ENCODE measurements at places on chromosomes 2 and 18.

DNA sequence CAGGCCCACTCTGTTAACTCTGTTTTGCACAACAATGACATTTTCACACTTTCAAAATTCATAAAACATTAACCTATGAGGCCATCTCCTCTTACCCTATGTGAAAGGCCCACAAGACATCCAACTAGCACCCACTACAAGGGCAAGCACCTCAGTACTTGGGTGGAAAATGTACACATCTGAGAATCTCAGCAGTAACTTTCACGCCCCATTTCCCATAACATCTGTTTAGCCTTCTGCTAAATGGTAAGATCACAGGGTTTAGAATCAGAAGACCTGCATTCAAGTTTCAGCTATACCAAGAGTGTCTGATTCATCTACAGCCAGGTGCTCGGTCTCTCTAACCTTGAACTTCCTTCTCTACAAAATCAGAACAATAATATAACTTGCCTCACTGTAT, 89.2 kb downstream of the SP100 start:
- DNase-seq, result peak; percentile 41

- DNase-seq, result no peak
Observed at GRCh38 chr2:3301001-3301400, 76.6 kb downstream of the EIPR1 start.

DNA sequence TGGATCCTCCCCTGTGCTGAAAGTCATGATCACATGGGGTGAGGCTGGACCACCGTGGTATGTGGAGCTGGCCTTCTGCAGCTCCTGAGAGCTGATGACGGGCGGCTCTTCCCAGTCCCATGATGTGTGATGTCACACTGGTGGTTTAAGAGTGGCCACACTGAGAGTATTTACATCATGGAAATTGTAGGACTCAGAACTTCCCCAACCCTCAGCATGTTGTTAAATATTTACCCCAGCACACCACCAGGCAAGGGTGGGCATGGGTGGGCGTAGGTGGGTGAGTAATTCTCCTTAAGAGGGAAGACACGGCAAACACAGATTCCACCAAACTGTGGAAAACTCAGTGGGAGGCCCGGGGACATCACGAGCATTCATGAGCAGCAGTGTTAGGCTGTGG, 106.8 kb downstream of the ALPK2 start:
- DNase-seq, result no peak

- DNase-seq, result no peak
Observed at GRCh38 chr18:11990539-11990938, 9.2 kb downstream of the IMPA2 start.

- DNase-seq, result no peak
Observed at GRCh38 chr2:139529080-139529479, 748.9 kb upstream of the NXPH2 start.

DNA sequence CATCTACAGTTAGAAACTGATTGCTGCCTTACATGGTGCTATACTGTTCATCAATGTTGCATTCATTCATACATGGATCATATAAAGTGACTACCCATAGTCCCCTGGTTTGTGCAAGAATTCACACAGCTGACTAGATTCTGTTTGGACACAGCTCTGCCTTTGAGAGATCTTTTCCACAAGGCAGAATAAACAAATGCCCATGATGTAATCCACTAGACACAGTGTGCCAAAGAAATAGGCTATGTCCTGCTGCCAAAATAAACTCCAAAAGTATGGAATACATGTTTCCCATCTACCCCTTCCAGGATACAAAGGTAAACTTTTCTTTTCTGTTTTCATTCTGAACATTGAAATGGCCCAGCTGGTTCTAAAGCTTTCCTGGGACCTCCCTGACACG, 269.4 kb upstream of the CHAC2 start:
- DNase-seq, result no peak

GRCh38 chr2:169007941-169008340, 23.2 kb downstream of the ABCB11 start:
- no peak for DNase-seq

DNA sequence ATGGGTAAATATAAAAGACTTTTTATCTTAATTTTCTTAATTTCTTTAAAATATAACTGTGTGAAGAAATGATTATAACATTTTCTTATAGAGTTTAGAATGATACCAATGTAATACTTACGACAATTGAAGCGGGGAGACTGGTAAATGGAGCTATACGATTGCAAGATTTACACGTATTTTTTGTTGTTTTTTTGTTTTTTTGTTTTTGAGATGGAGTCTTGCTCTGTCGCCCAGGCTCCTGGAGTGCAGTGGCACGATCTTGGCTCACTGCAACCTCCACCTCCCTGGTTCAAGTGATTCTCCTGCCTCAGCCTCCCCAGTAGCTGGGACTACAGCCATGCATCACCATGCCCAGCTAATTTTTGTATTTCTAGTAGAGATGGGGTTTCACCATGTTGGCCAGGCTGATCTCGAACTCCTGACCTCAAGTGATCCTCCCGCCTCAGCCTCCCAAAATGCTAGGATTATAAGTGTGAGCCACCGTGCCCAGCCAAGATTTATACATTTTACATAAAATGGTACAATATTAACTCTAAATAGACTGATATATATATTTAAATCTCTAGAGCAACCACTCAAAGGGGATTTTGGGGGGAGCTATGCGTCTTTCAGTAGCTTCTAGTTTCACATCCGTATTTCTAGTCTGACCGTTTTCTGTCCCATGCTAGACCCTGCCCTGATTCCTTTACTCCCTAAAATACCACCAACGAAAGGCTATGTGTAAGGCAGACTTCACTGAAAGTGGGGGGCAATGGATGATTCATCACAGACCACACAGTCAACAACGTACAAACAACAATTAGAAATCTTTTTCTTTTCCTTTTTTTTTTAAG, 28.2 kb upstream of the ATG16L1 start:
- no peak for DNase-seq

DNA sequence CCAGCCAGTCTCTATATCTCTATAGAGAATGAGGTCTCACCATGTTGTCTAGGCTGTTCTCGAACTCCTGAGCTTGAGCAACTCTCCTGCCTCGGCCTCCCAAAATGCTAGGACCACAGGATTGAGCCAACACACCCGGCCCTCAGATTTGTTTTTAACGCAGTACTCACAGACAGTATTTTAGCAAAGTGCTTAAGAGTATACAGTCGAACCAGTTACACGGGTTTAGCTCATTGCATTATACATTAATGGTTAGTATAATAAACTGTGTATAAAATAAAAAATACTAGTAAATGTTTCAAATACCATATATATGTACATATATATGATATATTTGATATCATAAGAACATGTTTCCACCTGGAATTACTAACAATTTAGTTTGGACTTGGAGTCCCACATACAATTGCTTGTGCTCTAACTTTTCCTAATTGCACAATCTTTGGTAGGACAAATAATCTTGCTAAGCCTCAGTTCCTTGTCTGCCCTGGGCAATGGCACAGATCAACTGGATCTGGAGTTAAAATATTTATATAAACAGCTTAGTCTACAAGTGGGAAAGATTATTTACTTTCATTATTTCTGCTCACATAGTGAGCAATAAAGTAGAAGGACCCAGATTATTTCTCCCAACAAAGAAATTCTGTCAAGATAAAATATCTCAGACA, 508.9 kb upstream of the LRATD1 start:
- DNase-seq, result no peak

GRCh38 chr18:32542221-32542798, 71.6 kb upstream of the GAREM1 start:
- DNase-seq, result no peak

- DNase-seq, result no peak
Observed at GRCh38 chr18:74876630-74877243, 279.1 kb downstream of the ZNF407 start.

- DNase-seq, result no peak
Observed at GRCh38 chr18:13621886-13622619, 104.3 kb downstream of the FAM210A start.

DNA sequence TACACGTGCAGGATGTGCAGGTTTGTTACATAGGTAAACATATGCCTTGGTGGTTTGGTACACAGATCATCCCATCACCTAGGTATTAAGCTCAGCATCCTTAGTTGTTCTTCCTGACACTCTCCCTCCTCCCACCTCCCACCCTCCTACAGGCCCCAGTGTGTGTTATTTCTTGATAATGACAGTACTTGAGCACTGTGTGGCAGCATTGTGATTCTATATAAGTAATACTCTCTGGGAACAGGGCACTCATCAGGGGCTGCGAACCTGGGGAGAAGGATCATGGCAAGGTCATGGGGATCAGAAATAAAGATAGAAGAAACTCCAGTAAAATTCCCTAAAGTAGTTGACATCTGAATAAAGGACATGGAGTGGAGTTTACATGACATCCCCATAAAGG, 1256.2 kb upstream of the CRIM1 start:
- DNase-seq, result no peak

- no peak for DNase-seq
Observed at GRCh38 chr2:43223521-43224001, 2.8 kb downstream of the ZFP36L2 start.

DNA sequence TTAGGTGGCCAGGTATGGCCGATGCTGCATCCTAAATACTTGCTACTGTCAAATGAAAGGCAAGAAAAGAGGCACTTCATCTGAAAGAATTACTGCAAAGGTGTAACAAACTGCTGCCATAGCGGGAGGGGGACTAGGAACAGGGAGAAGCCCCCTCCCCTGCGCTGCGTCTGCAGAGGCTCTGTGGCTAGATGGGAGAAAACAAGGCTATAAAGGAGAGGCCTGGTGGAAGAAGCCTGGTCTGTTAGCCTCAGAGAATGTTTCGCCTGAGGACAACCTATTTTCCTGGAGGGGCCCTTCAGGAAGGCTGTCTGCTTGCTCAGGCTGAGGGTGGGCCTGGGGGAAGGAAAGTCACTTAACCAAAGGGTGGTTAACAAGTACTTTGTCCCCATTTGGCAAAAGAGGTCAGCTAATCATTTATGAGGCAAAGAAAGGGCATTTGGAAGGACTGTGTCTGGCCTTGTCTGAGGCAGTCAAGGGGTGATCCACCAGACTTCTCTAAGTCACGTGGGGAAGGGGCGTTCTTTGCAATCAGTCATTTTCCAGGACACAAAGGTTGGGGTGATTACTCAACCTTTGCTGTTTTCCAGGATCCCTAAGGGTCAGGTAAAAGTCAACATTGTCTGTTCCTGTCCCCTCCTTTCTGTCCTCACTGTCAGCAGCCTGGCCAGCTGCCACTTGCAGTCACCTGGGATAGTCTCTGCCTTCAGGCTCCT, 103.0 kb upstream of the TMEM200C start:
- DNase-seq, result no peak

- DNase-seq, result no peak
Observed at GRCh38 chr2:232026910-232027309, 65.4 kb downstream of the DIS3L2 start.

DNA sequence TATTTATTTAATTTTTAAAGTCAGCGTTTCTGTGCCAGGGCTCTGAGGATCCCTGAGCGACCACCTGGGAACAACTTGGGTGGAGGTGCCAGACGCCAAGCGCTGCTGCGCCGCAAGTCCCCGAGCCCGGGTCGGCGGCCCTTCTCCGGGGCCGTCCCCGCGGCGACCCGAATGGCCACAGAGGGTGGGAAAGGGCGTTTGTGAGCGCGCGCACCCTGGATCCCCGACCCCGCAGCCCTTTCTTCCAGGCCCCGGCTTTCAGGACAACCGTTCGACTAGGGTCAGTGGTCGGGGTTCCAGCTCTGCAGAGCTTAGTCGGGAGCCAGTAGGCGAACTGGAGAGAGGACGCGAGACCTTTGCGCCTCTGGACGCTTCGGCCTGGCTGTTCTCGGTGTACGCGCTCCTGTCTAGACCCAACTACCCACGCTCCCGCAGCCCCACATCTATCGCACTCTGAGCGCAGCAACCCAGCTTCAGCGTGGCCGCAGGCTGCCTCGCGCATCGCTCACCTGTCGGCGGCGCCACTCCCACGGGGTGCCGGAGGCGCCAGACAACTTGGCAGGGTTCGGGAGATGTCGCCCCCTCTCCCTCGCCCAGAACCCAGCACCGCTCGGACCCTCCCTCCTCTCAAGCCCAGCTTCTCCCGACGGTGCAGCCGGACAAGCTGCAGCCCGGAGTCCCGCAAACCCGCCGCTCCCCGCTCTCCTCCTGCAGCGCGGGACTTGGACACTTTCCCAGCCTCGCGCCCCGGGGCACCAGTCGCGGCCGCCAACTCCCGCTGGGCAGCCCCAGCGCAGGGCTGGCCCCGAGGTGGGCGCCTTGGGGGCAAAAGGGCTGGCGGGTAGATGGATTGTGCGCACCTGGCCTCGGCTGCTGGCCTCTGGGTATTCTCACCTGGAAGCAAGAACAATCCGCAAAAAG, 758 bp downstream of the LYPD1 start:
- no peak for DNase-seq

- DNase-seq, result no peak
Observed at GRCh38 chr2:190840569-190841172, 40.0 kb upstream of the GLS start.

DNA sequence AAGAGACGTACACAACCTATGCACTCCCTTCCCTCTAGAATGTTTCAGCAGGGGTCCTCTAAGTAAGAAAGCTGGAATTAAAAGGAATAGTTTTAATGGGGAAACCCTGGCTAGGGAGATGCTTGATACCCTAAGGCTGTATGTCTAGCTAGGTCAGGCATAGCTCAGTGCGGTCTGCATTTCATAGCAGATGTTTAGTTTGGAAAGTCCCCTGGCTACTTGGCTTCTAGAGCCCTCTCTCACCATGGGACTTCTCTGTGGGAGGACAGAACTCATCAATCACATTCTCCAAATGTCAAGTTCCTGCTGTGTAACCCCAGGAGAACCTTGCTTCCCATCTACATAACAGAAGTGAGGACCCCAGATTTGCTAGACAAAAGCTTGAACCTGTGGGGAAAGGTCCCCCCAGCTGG, 24.1 kb upstream of the ANXA4 start:
- DNase-seq, result no peak

DNA sequence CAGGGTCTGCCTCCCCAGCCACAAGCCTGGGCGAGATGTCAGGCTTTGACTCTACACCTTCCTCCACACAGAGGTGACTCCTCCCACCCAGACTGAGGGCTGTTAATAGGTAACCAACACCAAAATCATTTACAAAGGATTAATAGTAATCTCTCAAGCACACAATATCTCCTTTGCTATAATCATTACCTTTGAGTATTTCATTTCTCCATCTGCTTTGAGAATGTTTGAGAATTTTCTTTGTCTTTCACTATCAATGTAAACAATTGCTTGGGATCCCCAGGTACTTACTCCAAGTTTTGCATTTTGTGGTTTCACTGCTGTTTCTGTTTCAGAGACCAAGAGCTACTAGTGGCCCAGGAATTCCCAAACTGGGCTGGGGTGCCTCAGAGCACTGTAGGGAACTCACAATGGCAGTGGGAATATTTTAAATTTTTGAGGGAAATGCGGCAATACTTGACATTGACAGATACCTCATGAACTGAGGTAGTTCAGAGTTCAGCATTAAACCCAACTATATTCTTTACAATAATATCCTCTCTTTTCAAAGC, 166.4 kb upstream of the MGAT5 start:
- no peak for DNase-seq

GRCh38 chr18:74065366-74065765, 82.3 kb downstream of the FBXO15 start:
- no peak for DNase-seq

GRCh38 chr2:24490181-24490689, 819 bp upstream of the NCOA1 start:
- DNase-seq, result no peak

DNA sequence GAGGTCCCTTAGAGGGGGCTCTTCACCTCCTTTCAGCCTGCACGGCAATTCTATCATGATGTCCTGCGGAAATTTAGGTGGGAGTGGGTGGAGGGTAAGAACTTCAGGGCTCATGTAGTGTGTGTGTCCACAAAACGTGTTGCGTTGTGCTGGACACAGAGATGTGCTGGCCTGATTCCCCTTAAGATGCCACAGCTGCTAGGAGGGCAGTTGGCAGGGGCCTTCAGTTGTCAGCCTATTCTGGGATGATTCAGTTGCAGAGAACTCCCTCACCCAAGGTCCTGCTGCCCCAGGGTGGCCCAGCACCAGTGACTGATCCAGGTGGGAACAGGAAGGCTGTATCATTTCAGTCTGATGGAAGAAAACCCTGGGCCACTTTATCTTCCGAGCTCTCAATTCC, 1.0 kb upstream of the HJURP start:
- DNase-seq, result no peak
